ENCODE measurements at places on chromosomes 16 and 17.

DNA sequence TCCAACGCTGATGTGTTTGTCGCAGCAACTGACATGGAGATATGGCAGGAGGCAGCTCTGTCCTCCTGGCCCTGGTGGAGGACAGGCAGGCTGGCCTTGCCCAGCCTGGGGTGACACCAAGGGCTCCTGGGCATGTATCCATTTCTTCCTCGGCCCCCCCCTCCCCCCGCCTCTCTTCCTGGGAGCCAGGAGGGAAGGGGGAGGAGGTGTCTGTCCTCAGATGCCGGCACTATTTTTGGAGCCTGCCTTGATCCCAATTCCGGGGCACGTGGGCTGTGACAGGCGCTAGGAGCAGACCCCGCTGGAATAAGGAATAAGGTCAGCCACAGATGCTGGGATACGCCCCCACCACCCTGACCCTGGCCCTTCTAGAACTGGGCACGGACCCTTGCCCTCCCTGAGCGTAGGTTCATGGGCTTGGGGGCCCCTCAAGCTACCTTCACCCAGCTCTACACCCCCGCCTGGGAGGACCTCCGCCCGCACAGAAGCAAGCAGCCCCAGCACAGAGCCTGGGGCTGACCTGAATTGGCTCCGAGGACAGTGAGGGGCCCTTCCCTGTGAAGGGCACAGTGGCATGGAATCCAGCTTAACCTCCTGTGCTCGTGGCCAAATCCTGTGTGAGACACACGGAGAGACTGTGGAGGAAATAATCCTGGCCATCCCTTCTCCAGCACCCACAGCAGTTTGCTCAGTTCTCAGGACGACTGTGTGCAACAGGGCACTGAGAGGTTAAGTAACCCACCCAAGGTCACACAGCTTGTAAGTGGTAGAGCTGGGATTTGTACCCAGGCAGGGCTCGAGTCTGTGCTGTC is 24.1 kb downstream of the SEC14L5 start:
- DNase-seq, result no peak

- no peak for DNase-seq
Measured at GRCh38 chr17:42294469-42295398, 6.4 kb downstream of the STAT5A start.

DNA sequence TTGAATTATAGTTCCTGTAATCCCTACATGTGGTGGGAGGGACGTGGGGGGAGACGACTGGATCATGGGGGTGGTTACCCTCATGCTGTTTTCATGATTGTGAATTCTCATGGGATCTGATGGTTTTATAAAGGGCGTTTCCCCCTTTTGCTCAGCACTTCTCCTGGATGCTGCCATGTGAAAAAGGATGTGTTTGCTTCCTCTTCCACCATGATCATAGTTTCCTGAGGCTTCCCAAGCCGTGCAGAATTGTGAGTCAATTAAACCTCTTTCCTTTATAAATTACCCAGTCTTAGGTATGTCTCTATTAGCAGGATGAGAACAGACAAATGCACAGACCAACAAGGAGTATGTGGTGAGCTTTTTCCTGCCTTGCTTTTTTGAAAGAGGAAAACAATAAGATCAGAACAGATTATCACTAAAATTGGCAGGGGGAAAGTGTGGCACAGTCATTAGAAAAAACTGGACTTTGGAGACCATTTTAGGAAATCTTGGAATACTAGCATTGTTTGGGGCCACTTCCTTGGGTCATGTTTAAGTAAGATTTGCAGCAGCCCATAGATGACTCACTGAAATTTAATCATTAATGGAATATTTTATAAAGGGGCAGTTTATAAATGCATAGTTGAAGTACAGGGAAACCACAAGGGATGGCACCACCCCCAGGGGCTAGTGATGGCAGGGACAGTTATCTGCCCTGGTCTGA is 352.8 kb downstream of the CDH13 start:
- DNase-seq, result no peak

GRCh38 chr17:47995241-47995935 is 24.5 kb downstream of the CDK5RAP3 start:
- DNase-seq, result no peak

DNA sequence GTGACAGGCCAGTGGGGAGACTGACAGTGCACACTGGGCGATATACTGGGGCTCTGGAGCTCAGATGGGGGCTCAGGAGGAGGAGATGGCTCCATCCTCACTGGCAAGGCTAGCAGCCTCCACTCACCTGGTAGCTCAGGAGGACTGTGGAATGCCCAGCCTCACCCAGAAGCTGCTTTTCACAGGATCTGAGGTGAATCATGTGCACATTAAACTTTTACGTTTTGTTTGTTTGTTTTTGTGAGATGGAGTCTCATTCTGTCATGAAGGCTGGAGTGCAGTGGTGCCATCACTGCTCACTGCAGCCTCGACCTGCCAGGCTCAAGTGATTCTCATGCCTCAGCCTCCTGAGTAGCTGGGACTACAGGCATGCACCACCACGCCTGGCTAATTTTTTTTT is 28.6 kb downstream of the ADCY7 start:
- no peak for DNase-seq

GRCh38 chr17:12600349-12600748 is 65.3 kb upstream of the MYOCD start:
- no peak for DNase-seq
